ENCODE measurements at places on chromosomes 2 and 18.

DNA sequence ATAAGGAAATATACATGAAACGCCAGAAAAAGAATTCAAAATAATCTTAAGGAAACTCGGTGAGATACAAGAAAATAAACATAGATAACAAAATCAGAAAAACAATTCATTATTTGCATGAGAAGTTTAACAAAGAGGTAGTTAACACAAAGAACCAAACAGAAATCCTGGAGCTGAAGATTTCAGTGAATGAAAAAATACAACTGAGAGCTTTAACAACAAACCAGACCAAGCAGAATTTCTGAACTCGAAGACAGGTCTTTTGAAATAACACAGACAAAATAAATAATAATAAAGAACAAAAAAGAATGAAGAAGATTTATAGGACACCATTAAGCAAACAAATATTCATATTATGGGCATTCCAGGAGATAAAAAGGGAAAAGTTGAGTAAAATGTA lies 204.7 kb downstream of the ATAD2B start:
- no peak for DNase-seq

GRCh38 chr2:106030287-106031268 lies 163.5 kb downstream of the UXS1 start:
- DNase-seq = peak; percentile 6

- no peak for DNase-seq
Measured at GRCh38 chr2:130183512-130184373, 1.7 kb downstream of the MZT2B start.

DNA sequence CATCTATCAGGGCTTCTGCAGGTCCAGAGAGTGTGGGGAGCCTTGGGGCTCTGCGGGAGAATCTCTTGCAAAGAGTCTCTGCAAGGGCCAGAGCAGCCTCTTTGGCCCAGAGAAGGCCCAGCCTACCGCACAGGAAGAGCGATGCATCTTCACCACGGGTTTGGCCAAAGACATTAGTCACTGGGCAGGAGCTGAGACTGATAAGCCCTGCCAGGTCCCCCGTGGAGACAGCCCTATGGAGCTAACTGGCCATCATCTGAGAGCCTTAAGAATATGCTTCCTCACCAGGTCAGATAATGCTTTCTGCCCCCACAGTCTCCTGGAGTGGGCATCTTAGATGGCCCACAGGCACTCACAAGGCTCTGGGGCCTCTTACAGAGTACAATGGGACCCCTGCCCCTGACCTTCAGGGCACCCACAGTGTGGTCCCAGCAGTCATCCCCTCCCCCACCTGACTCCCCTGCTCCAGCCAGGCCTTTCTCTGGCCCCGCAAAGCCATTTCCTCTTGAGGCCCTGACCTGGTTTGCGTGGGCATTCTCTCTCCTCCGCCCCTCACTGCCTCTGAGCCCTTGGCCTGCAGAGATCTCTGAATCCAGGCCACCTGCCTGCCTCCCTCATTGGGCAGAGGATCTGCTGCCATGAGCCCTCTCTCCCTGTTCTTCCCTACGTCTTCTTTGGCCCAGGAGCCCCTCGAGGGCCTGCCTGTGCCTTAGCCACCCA lies 31.9 kb upstream of the MAPRE3 start:
- no peak for DNase-seq

DNA sequence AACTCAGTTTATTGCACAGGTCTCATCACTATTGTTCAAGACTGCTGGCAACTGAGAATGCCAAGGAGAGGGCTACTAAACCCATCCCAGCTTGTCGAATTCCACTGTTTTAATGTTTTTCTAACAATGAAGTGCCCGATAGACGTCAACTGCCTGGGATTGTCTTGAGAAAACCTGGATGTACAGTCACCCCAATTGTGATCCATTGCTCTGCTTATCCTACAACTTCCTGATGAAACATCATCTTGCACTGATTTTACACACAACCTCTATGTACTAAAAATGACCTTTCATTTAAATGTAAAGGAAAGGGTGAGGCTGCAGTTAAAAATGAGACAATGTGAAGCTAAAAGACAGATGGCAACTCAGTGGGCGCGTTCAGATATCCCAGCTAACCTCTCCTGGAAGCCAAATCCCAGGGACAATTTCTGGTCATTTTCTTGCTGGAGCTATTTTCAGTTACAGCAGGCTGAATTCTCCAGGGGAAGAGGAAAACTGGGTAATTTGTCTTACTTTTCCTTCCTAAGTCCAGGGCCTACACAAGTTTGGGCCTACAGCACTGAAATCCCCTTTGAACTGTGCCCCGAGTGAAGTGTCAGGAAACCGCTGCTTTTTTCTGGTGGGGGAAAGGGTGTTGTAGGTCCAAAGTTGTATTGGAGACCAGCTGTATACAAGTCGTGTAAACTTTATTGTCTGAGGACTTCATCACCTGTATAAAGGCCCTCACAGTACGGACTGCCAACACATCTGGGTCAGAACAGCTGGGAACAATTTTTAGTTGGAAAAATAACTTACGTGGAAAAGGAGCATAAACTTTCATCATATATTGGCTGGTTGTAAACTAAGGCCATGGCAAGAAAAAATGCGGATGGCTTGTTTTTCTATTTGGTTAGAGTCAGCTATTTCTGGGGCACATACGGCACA lies 68.9 kb upstream of the LTBP1 start:
- no peak for DNase-seq

GRCh38 chr2:168166902-168167510 lies 80.4 kb downstream of the STK39 start:
- DNase-seq = no peak

DNA sequence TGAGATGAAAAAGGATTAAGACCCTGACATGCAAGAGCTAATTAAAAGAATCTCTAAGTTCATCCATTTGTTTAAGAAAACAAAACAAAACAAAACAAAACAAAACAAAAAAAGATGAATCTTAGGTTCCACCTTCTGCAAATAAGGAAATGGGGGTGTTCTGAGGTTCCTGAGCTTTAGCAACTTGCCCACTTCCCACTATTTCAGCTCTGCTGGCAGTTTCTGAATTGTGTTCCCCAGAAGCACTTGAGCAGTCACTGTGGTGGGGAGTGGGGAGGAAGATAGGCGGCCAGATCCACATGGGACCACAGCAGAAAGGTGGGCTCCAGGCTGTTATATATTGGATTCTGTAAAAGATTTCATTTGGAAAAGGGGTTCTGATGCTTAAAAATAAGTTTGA lies 20.3 kb downstream of the INO80C start:
- no peak for DNase-seq

GRCh38 chr2:195594919-195595694 lies 61.9 kb upstream of the SLC39A10 start:
- no peak for DNase-seq

GRCh38 chr18:23324056-23324811 lies 128.9 kb upstream of the RIOK3 start:
- no peak for DNase-seq

DNA sequence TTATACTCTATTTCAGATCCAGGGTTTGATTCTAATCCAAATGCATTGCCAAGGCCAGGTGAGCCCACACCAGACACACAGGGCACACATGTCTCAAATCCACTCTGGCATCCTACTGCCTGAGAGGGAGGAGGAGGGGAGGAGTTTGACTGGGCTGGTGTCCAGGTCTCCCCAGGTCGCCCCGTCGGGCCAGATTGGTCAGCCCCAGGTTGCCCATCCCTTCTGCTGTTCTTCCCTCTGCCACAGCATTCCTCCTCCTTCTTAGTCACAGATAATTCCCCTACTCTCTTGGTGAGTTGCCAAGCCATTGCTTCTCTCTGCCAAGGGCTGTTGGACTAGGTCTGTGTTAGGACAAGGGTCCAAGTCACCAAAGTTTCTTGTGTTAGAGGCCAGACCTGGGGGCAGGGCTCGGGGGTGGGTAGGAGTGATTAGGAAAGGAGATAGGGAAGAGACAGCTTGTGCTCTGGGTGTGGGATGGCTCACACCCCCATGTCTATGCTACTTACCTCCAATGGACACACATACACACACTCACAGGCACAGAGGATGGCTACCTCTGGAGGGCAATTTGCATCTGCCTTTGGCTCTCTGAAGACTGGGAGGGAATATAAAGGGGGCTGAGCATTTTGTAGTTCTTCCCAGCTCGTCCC lies 2.5 kb upstream of the EGR4 start:
- no peak for DNase-seq

DNA sequence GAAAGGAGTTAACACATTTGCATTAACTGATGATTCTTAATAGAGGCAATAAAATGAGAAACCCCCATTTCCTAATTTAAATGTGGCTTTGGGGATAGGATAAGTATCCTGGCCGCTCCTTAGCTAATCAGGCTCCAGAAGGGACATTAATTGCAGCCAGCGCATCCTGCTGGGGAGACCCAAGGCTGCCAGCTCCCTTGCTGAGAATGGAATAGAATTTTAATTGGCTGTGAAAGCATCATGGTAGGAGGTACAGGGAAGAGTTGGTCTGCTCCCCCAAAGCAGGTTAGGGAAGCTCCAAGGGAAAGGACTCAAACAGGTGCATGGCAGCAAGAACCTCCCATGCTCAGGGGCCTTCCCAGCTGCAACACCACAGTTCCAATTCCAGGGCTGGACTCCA lies 71.4 kb downstream of the MARCHF4 start:
- DNase-seq = no peak
